Epithelial cell of proximal tubule (primary cell): ENCODE measurements at places on chromosomes 2 and 18. TPM values are rescaled to one million over a fixed set of nuclear protein-coding genes. Genes with fewer than 3 reads are reported as not detected.

- no peak for DNase-seq
These were observed 425.5 kb upstream of the PKDCC start for GRCh38 chr2:41622301-41622700.

DNA sequence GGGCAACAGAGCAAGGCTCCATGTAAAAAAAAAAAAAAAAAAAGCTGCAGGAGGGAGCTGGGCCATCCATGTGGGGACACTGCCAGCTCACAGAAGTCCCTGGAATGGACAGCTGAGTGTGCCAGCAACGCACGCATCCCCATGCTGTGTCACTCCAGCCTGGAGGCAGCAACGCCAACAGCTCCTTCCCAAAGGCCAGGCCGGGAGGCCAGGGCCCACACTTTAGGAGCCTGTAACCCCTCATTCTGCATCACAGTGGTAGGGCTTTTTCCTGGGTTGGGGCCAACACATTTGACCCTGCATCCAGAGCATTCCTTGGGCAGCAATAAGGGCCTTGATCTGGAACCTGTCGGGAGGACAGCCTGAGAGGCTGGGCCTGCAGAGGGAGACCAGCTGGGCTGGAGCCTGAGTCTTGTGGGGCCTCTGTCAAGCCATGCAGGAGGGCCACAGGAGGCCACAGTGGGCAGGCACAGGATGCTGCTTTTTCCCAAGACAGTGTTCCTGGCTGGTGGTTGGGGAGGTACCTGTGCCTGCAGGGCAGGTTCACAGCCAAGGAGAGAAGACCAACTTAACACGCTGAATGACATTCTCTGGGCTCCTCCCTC is 16.8 kb upstream of the KCNK3 start:
- no peak for DNase-seq

- DNase-seq = no peak
These were observed 155.7 kb downstream of the DTNB start for GRCh38 chr2:25517701-25518100.

- no peak for DNase-seq
These were observed 425.9 kb upstream of the SLC8A1 start for GRCh38 chr2:40877734-40878288.

- DNase-seq = no peak
These were observed 297.5 kb upstream of the RGPD4 start for GRCh38 chr2:107529146-107529545.

GRCh38 chr2:143205106-143205764 is 76.0 kb downstream of the ARHGAP15 start:
- DNase-seq = no peak

DNA sequence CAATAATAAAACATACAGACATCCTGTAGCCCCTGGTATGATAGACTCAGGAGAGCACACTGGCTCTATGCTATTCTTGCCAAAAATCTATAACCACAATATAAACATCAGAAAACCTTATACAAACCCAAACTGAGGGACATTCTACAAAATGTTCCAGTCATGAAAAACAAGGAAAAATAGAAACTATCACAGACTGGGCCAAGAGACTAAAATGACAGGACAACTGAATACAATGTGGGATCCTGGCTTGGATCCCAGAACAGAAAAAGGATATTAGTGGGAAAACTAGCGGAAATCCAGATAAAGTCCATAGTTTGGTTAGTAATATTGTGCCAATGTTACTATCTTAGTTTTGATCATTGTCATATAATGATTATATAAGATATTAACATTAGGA is 29.6 kb upstream of the EPAS1 start:
- DNase-seq = no peak

DNA sequence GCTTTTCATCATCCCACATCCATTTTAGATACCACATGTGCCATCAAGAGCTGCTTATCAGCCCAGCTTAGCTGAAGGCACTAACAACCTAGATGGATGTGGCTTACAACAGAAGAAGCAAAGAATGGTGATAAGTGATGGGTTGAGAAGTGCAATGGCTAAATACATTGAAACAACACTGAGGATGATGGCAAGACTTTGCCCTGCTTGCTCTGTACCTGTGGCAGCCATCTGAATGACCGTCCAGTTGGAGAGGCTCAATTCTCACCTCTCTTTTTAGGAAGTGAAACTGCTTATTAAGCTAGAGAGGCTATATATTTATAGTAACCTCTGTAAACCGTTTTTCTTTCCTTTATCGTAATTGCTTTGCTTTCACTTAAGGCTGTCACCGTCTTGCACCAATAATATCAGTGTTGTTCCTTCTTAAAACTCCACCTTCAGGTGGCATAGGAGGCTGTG is 5.7 kb downstream of the GPATCH11 start:
- DNase-seq = no peak

DNA sequence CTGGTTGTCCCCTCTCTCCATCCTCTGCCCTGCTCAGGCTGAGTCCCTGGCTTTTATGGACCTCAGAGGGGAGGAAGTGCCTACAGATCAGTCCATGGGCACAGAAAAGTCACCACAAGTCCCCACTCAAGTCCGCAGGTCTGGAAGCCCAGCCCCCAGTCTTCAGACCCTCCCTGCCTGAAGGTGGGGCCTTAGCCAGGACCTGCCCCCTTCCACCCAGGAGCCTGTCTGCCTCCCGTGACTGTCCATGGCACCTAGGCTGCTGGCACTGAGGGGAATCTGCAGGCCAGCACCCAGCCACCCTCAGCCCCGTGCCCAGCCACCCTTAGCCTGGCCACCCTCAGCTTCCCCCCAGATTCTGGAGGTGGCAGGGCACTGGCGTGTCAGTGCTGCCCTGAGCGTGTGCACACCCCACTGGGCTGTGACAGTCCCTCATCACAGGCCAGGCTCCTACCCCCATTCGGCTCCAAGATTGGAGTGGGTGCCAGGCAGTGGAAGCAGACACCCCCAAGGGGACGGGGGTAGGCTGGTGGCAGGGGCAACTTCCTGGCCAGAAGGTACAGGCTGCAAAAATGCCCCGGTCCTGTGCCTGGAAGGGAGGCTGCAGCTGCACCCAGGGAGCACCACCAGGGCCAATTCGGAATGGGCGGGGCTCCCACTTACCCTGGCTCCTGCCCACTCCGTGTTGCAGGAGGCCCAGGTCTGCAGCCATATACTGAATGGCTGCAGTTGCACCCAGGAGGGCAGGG is 154.7 kb upstream of the RMP24 start:
- DNase-seq = no peak

GRCh38 chr2:85282914-85283313 is 44.9 kb downstream of the TGOLN2 start:
- DNase-seq = no peak

GRCh38 chr2:209495855-209496585 is 72.2 kb downstream of the MAP2 start:
- DNase-seq = peak; percentile 96

DNA sequence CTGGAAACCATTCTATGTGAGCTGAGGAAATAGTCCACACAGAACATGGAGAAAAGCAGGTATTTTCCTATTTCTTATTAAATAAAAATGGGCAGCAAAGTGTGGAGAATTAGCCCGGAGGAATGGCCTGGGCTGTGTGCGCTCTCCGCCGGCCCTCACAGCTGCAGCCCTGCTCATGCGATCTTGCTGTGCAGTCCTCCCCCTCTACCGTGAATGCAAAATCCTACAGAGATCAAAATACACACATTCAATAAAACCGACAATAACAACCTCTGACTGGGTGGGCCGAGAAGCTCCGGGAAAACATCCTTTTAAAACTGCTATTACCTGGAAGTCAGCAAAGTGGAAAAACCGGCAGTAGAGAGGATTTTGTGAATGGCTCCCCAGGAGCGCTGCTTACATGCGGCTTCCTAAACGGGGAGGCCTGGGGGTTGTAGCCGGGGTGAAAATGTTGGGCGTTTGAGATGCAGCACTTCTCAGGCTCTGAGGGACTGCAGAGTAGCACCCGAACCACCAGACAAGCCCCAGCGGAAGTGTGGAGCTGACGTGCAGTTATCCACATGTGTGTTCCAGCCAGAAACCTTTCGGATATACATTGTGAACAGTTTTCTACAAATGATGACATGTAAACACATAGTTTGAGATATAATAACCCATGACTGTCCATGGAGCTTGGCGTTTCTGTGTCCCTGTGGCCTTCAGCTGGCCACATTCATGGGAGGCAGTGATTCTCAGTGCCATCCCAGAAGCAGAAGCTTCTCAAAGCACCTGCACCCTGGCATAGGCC is 94.2 kb upstream of the ALKAL2 start:
- DNase-seq = no peak

- no peak for DNase-seq
These were observed 103.9 kb downstream of the KLHL14 start for GRCh38 chr18:32668956-32669355.

- no peak for DNase-seq
These were observed 36.0 kb downstream of the BCL11A start for GRCh38 chr2:60517446-60517845.

DNA sequence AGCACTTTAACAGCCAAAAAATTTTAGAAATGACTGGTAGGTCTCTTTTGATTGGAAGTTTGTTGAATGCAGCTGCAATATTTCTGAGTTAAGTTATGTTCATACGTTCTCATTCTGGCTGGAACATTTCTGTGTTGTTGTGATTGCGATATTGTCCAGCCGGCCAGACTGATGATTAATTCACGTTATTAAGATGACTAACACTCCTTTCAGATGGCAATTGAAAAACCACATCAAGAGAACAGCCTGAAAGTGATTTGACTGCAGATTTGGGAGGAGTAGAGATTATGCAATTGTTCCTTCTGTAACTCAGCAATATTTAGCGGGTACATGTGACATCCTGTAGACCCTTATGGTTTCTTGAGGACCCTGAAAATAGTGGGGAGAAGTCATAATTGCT is 133.7 kb downstream of the FBXO15 start:
- DNase-seq = no peak

GRCh38 chr2:198375083-198375410 is 570.7 kb downstream of the PLCL1 start:
- DNase-seq = no peak

DNA sequence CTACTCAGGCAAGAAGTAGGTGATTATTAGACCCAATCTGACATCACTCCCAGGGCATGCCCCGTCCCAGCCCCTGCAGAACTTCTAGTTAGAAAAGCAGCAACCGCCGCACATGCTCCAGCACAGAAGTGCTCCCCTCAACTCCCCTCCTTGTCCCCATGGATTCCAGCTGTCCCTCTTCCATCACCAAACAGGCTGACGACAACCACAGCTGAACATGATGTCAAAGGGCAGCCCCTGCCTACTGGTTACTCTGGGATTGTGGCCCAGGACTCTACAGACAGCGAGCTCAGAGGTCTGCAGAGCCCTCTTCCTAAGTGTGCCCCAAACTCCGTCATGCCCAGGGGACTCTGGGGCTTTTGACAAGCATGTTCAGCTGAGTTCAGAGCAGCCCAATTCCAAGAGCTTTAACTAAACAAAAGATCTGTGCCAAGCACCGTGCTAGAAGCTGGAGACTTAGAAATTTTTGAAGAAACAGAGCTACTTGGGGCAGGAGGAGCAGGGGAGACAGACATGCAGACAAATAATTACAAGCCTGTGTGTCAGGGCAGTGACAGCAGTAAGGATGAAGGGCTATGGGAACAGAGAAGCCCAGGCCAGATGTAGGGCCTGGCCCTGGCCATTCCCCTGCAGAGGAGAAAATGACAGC is 148.1 kb downstream of the BCL11A start:
- no peak for DNase-seq

- DNase-seq = no peak
These were observed 23.2 kb upstream of the ACVR1 start for GRCh38 chr2:157899125-157899839.

DNA sequence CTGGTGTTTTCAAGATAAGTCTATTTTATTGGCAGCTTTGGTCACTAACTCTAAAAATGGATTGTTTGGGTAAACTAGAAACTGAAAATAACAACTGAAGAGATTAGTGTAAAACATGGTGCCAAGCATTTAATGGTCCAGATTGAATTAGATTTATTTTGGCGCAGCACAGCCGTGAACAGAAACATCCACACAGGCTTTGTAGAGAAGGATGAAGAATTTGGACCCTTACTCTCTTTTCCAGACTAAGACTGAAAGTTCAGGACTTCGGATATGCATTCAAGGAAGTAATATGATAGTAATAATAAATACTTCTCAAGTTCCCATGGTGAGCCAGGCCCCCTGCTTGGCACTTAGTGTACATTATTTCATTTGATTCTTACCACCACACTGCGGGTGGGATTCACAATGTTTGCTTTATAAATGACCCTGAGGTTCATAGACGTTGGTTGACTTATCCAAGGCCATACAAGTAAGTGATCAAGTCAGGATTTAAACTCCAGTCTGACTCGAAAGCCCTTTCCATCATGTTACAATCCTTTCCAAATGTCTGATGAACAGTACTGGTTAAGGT is 54.2 kb upstream of the ITGB6 start:
- DNase-seq = no peak

DNA sequence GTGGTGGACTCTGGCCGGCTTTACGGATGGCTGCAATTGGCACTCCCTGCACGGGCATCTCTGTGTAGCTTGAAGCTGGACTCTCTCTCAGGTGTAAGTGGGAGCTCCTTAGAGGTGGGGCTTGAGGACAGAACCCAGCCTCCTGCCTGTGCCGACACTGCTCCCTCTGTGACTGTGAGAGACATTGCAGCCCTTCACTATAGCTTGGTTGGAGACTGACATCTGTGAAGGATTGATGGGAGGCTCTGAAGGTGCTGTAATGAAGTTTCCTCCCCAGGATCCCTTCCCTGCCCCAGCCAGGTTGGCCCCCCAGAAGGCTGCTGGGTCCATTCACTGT is 166.7 kb downstream of the SH3RF3 start:
- no peak for DNase-seq

- no peak for DNase-seq
These were observed 3.2 kb downstream of the KCTD18 start for GRCh38 chr2:200506679-200507078.

GRCh38 chr2:210128961-210129360 is 42.2 kb downstream of the KANSL1L start:
- no peak for DNase-seq

- DNase-seq = no peak
These were observed 14.7 kb downstream of the UGT1A10 start for GRCh38 chr2:233650981-233651380.

DNA sequence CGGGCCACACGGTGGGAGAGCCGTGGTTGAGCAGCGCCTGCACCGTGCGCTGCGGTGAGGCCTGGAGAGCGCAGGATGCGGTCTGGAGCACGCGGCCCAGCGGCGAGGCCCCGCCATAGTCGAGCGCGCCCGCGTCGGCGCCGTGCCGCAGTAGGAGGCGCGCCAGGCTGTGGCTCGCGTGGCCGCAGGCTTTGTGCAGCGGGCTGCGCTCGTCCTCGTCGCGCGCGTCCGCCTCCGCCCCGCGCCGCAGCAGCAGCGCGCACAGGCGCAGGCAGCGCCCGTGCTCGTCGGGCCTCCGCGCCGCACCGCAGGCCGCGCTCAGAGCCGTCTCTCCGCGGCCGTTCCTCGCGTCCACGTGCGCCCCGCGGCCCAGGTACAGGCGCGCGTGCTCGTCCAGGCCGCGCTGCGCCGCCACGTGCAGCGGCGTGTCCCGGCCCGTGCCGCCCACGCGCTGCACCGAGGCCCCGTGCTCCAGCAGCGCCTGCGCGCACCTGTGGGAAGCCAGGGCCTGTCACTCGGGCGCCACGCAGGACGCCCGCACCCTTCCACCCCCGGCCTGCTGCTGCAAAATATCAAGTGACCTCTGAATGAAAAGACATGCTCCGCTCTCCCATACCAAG is 46.3 kb upstream of the GBX2 start:
- DNase-seq = no peak

GRCh38 chr2:220705678-220706077 is 866.4 kb downstream of the EPHA4 start:
- DNase-seq = no peak

OR6B2 gene
- total RNA-seq = not detected in 2 replicates

CAPN14 gene
- total RNA-seq = 0.14 and 0.46 TPM in 2 replicates

MAP3K19 gene
- total RNA-seq = not detected in 2 replicates

COBLL1 gene
- total RNA-seq = 28.8 and 33.0 TPM in 2 replicates

B4GALT6 gene
- 7.4 and 20.8 TPM in 2 replicates for total RNA-seq

TUBB8B gene
- total RNA-seq = not detected in 2 replicates

KIAA2012 gene
- total RNA-seq = not detected in 2 replicates

CCDC68 gene
- total RNA-seq = 2.7 TPM in 2 replicates
